ENCODE measurements at places on chromosomes 6 and 20.

GRCh38 chr6:148396411-148396810, 53.8 kb downstream of the SASH1 start:
- no peak for DNase-seq

- no peak for DNase-seq
Observed at GRCh38 chr6:62286470-62286843, 432 bp upstream of the KHDRBS2 start.

- DNase-seq, result no peak
Observed at GRCh38 chr6:83914953-83915352, 55.5 kb downstream of the CYB5R4 start.

- no peak for DNase-seq
Observed at GRCh38 chr20:37558779-37559178, 31.1 kb upstream of the BLCAP start.

DNA sequence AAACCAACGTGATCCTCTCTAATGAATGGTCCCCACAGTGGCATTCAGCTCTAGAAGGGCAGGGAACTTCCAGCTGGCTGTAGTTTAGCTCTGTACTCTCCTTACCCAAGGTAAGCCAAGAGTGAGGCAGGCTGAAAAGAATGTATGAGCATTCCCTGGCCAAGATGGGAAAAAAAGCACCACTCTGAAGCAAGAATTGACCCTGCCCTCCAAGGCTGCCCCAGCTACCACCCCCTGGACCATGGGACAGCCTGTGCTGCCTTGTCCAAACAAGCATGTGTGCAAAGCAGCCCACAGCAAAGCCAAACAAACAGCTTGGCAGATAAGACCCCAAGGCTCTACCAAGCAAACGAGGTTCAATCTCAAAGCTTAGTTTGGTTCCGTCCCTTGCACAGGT, 73.9 kb downstream of the GFOD1 start:
- no peak for DNase-seq
